ENCODE measurements at places on chromosomes 3 and 15.

DNA sequence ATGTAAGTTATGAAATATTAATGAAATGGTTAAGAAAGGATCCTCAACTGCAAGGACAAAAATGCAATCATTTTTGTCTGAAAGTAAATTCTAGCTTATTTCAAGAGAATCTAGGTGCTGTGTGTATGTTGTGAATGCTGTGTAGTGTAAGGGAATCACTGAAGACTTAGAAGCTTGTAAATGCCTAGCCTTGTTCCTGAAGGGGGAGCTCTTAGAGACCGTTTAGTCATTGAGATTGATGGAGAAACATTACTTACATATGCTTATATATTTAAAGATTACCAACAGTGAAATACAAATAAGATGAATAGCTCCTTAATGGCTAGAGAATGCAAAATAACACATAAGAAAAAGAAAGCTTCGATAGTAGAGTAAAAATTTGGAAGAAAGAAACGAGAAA is 67.9 kb downstream of the CNTN4 start:
- no peak for DNase-seq

- DNase-seq: no peak
Measured at GRCh38 chr3:43606284-43606683, 15.5 kb downstream of the ANO10 start.

GRCh38 chr3:112572701-112573100 is 10.9 kb downstream of the SLC35A5 start:
- no peak for DNase-seq

DNA sequence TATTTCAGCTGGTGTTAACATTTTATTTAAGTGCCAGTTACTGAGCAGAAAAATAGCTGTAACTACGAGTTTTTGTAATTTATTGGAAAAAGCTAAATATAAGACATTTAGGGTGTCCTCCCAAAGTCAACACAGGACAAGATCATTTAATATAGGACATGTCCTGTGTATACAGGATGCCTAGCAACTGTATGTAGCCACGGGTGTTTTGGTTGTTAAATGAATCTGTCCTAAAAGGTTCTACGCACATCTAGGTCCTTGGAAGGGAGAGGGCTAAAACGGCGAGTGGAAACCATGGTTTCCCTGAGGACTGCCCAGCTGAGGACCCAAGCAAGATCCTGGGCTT is 565 bp upstream of the ZNF621 start:
- no peak for DNase-seq

DNA sequence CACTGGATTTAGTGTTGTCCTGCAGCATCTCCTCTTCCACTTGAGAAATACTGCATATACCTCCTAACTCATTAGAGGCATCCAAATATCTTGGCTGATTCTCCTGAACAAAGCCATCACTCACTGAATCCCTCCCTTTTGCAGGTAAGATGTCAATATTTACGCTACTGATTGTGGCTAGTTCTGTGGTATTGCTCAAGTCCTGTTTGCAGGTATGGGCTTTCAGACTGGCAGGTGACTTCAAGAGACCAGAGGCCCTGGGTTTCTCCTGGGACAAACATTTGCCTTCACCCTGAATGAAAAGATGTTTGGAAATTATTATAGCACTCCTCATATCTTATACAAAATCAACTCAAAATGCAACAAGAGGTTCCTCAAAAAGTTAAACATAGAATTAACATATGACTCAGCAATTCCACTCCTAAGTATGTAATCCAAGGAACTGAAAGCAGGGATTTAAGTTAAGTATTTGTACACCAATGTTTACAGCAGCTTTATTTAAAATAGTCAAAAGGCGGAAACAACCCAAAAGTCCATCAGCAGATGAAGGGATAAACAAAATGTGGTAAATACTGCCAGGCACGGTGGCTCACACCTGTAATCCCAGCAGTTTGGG is 18.6 kb downstream of the NEK4 start:
- DNase-seq: no peak

GRCh38 chr3:119782460-119782859 is 559 bp downstream of the NR1I2 start:
- DNase-seq: no peak

DNA sequence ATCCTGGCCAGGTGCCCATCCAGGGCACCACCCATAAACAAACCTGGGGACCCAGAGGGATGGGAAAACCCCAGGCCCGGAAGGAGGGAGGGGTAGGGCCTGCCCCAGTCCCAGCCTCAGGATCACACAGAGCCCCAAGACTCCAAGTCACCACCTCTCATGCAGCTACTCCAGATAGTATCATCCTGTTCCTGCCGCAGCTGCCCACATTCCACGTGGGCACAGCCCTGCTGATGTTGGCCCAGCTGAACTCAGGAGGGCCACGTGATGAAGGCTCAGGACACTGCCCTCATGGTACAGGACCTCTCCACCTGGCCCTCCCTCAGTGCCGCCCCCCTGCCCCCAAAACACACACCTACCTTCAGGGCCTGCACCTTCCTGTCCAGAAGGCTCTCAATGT is 69.5 kb downstream of the CACNA2D2 start:
- no peak for DNase-seq

DNA sequence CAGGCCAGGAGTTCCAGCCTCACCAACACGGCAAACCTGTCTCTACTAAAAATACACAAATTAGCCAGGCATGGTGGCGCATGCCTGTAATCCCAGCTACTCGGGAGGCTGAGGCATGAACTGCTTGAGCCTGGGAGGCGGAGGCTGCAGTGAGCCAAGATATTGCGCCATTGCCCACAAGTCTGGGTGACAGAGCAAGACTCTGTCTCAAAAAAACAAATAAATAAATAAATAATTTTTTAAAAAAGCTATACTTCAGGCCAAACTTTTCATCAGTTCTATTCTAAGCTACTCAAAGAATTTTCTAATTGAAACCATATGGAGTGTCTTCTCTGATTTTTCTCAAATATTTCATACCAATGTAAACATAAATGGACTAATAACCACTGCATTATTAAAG is 43.5 kb downstream of the PHC3 start:
- DNase-seq: no peak

DNA sequence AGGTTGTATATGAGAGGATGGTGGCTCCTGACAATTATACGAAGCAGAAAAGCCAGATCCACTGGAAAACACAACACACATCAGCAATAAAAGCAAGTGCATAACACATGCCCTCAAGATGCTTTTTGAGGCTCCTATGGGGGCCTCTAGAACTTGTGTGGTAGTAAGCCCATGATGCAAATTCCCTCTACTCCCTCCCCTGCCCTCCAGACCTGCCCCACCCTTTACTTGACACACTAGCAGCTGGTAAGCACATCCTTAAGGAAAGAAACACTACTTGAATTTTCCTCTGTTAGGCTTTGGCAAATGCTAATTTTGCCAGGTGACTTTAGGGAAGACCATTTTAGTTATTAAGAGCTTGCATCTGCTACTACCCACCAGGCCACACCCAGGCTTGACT is 29.2 kb downstream of the USP4 start:
- no peak for DNase-seq

DNA sequence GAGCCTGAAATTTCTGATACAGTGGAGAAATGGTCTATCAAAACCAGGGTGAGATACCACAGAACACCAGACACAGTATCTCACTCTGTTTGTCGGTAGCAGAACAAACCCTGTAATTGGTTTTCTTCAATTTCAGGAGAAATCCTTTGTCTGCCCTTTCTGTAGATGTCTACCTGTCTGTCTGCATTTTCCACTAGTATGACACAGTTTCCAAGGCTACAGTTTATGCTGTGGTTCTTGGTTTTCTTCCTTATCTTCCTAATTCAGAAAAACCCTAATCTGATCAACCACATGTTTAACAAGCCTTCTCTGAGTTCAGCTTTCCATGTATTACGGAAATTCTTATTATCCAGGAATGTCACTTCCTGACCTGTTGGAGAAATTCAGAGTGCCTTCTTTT is 70.8 kb downstream of the SCN11A start:
- DNase-seq: no peak

DNA sequence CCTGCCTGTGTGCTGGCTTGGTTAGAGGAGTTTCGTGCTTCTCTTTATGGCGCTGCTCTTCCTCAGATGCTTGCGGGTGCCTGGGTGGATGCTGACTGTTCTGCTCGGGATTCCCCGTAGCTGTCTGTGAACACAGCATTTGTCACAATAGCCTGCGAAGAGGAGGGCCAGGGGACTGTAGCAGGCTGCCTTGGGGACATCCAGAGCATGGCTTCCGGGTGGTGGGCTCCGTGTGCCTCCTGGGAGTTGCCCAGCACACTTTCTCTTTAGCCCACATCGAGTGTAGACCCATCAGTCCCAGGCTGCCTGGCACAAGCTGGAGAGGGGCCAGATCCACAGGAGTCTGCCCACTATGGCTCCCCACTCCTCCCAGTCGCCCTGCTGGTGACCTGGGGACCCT is 22.4 kb downstream of the LRRK1 start:
- DNase-seq: no peak

DNA sequence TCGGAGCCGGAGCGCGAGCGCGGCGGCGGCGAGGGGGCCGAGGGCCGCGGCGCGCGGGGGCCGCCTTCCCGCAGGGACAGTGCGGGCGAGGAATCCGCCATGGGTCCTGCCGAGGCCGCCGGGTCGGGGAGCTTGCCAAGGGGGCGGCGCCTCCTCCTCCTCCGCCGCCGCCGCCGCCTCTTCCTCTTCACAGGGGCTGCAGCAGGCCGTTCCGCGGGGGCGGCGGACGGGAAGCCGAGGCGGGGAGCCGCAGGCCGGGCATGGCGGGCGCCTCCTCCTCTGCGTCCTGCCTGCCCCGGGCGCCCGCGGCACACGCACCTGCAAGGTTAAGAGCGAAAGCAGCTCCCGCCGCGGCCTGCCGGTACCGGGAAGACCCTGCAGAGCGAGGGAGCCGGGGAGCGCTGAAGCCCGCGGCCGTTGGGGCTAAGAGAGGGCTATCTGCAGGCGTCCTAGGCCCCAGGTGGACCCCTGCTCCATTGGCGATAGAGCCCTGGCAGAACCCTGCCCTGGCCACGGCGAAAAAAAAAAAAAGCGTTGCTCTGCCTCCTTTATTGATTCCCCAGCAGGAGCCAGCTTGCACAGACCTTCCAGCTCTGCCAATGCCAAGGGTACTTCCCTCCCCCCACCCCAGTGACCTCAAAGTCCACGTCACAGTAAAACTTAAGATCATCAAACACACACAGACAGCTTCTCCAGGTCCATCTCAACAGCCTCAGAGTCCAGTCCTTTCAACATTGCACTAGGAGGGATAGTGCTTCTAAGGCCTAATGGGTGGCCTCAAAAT is at the start of gene LYSMD2:
TSS of gene LYSMD2 (minus strand) at position 134 of the 784 bp plus-strand sequence. CDS start at position 101, 33 bp downstream.
- peak; percentile 44 for DNase-seq

DNA sequence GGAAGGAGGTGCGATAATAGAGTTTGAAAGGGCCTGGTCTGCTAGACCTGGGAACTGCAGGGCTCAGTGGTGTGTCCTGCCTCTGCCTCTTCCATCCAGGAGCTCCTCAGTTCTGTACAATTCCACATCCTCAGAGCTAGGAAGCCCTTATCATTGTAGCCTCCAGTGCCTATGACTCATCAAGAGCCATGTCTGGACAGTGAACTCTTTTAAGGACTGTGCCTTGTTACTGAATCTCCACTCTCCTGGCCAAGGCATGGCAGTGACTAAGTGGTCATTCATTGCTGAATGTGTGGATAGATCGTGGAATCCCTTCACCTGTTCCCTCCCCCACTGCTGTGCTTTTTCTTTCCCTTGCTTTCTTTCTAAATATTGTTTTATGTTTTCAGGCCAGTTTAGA is 2.9 kb downstream of the TIMP4 start:
- DNase-seq: peak; percentile 49

DNA sequence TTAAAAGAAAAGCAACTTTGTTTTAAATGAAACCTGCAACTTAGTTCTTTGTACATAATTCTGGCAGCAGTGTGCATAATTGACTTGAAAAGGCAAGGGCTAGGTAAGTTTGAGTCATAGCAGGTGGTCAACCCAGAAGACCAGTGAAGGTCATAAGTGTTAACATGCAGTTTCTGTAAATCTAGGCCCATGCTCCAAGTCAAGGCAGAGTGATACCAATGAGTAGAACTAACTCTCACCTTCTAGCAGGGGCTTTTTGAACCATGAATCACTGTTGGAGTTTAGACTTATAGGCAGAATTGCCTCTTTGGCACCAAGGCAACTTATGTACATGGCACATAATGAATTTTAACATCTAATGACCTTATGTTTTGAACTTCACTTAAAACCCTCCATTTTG is 29.5 kb upstream of the IL20RB start:
- DNase-seq: no peak

GRCh38 chr3:109336291-109336861 is 970 bp downstream of the DPPA4 start:
- DNase-seq: no peak

- no peak for DNase-seq
Measured at GRCh38 chr3:174940151-174940550, 81.0 kb downstream of the NAALADL2 start.

DNA sequence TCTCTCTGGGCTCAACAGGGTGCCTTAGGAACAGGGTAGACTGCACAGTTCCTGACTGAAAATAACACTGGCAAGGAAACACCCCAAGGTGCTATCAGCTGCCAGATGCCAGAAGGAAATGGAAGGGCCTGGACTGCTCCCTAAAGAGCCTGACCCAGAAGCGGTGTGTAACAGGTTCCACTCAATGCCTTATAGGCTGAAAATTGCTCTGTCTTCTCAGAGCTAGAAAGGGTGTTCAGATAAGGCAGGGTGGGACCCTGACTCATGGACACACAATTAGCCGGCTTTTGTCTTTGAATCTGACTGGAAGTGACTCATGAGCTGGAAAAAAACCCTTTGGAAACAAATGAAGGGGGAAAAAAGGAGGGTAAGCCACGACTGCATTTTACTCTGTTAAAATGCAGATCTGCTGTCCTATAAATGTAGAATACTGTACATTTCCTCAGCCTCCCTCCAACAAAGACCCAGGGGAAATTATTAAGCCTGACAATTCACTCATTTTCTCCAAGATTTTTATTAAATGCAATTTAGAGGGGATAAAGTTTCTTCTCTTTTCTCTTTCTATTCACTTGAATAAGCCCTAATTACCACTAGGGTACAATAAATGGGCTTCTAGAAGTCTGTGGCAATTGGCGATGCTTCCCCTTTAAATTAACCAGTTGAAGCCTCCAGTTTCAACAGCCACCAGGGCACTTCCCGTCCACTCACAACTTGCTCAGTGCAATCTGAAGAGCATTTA is 160.2 kb upstream of the TBL1XR1 start:
- peak; percentile 94 for DNase-seq

GRCh38 chr15:49423021-49423420 is at the start of gene FGF7:
FGF7 (plus strand) TSS chr15:49423242; CDS start chr15:49424298, 1,056 bp downstream.
- DNase-seq: no peak

- DNase-seq: no peak
Measured at GRCh38 chr3:8286749-8287148, 214.9 kb upstream of the LMCD1 start.

Data from RWPE1 (cell line).